Activated T-helper 17 cell treated with anti-CD3 and anti-CD28 coated beads, Interleukin-2, amount 50 U/mL, for 72 hours (primary cell): ENCODE measurements at places on chromosomes 6 and 20. TPM values are rescaled to one million over a fixed set of nuclear protein-coding genes. Genes with fewer than 3 reads are reported as not detected.

- no peak overlapping the region for H3K4me3 ChIP-seq
- H3K27me3 ChIP-seq = peaks cover 19% of the 10 kb centered on the region
- peak; percentile 49 for ATAC-seq
- no peaks in the 10 kb centered on the region for H3K4me1 ChIP-seq
- no peaks in the 10 kb centered on the region for H3K36me3 ChIP-seq
- H3K27ac ChIP-seq = no peak overlapping the region
Measured at GRCh38 chr6:160254467-160255312, 3.9 kb downstream of the SLC22A2 start.

- no peaks in the 10 kb centered on the region for H3K4me1 ChIP-seq
- H3K27ac ChIP-seq = no peak overlapping the region
- peaks cover 6% of the 10 kb centered on the region for H3K27me3 ChIP-seq
- no peak overlapping the region for H3K4me3 ChIP-seq
Measured at GRCh38 chr6:99282479-99283062, 66.9 kb downstream of the FAXC start.

MYO6 gene
- 3.2 TPM for total RNA-seq

ID4 gene
- not detected for total RNA-seq

CRNKL1 gene
- 18.4 TPM for total RNA-seq

CDK5RAP1 gene
- total RNA-seq = 44.5 TPM
